Activated CD4-positive, alpha-beta memory T cell treated with anti-CD3 and anti-CD28 coated beads for 36 hours (primary cell): ENCODE measurements at places on chromosomes 13 and 19.

DNA sequence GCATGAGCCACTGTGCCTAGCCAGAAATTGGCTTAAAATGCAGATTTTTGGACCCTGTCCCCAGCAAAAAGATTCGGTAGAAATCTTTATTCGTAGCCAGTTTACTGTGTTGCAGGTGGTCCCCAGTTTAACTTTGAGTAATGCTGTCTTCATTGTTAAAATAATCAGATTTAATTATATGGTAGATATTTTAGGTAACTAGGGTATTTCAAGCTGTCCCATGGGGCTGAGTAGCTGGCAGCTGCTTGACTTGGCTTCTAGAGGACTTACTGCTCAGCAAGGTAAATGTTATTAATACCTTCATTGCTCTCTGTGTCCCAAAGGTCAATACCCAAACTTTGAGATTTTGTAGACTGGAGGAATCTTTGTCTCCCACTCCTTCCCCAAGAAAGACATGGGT lies 21.1 kb downstream of the LSM14A start:
- DNase-seq: no peak

- no peak for DNase-seq
Measured at GRCh38 chr13:112229445-112229844, 146.7 kb upstream of the SPACA7 start.

GRCh38 chr13:101346161-101346560 lies 70.1 kb downstream of the NALCN start:
- DNase-seq: no peak

DNA sequence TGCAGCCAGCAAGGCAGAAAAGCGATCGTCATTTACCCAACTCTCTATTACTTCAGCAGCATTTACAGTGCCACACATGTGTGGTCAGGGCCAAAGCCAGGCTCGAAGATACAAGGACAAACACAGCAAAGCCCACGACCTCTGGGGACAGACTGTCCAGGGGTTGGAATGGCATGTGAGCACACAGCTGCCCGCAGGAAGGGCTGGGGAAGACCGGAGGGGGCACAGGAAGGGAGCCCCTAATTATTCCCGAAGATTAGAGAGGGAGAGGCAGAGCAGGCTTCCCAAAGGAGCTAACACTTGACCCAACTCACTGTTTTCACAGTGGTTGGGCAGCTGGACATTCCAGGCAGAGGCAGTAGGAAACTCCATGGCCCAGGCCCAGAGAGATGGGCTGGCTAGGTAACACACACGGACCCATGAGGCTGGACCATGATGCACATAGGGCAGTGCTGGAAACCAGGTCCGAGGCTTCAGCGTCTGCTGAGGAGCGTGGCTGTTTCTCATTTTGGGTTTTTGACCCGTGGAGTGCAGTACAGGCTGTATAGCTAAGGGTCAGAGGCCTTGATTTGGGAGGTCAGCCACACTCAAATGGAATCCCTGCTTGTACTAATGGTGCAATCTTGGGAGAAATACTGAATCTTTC lies 179.8 kb downstream of the FOXO1 start:
- no peak for DNase-seq

DNA sequence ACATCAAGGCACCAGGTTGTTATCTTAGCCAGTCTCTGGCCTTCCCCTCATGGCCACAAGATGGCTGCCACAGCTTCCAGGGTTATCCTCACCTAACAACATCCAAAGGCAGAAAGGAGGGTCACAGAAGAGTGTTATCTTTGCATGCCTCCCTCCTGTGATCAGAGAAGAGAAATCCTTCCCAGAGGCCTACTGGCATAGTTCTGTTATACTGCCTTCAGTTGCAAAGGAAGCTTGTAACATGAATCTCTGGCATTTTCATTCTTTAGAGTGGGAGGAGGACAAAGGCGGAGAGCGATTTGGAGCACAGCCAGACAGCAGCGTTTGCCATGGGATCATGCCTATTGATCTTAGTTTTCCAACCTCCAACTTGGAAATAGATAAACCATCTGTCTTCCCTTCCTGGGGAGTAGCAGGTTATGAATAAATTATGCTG lies 135.7 kb downstream of the DNAJC15 start:
- DNase-seq: no peak

DNA sequence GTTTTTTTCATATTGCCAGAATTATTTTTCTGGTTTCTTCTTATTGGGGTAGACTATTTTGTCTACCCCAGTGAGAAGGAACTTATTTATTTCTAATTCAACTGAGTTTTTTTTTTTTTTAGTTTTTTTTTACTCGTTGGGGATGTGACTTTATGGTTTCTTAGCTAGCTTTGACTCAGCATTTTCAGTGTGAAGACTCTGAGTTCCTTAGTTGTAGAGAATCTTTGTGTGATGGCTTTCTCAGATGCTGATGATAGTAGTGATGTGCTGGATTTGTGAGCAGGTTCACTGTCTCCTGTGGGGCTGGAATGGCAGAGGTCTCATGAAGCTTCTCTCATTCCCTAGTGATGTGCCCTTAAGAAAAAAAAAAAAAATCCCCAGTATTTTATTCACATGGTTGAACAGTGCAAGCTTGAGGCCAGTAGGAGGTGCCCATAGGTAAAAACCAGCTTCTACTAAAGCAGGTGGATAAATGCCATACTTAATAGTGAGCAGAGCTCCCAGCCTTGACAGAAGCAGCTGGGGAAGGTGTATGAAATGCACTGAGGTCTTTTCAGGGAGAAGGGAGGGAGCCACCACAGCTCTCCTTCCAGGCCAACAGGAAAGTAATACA lies 106.2 kb upstream of the KLF5 start:
- DNase-seq: no peak

DNA sequence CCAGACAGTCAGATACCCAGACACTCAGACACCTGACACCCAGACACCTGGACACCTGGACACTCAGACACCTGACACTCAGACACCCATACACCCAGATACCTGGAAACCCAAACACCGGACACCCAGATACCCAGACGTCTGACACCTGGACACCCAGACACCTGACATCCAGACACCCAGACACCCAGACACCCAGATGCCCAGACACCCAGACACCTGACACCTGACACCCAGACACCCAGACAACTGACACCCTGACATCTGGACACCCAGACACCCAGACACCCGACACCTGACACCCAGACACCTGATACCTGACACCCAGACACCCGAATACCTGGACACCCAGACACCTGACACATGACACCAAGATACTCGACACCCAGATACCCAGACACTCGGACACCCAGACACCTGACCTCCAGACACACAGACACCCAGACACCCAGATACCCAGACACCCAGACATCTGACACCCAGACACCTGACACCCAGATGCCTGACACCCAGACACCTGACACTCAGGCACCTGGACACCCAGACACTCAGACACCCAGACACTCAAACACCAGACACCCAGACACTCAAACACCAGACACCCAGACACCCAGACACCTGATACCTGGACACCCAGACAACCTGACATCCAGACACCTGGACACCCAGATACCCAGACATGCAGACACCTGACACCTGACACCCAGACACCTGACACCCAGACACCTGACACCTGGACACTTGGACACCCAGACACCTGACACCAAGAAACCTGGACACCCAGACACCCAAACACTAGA lies 19.1 kb downstream of the C19orf12 start:
- no peak for DNase-seq

- DNase-seq: no peak
Measured at GRCh38 chr13:114045113-114045735, 71.3 kb upstream of the C13orf46 start.

GRCh38 chr19:49142866-49143335 lies 12.3 kb downstream of the HRC start:
- peak; percentile 85 for DNase-seq

GRCh38 chr13:91934354-91934753 lies 535.9 kb downstream of the GPC5 start:
- DNase-seq: no peak

- DNase-seq: peak; percentile 75
Measured at GRCh38 chr19:13241231-13242104, 91.3 kb downstream of the IER2 start.

GRCh38 chr19:3277649-3278048 lies 53.2 kb downstream of the CELF5 start:
- DNase-seq: no peak

- no peak for DNase-seq
Measured at GRCh38 chr13:27708325-27708724, 84.0 kb upstream of the GSX1 start.

DNA sequence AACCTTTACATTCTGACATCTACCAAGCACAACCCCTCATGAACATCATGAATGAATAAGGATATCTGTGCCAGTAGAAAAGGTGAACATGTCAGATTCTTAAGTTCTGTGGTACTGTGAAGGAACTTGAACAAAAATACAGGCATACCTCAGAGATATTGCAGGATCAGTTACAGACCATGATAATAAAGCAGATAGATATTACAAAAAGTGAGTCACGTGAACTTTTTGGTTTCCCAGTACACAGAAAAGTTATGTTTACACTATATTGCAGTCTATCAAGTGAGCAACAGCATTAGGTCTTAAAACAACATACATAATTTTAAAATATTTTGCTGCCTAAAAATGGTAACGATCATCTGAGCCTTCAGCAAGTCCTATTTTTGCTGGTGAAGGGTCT lies 101.2 kb downstream of the DIAPH3 start:
- DNase-seq: no peak

- DNase-seq: no peak
Measured at GRCh38 chr13:45506811-45507210, 42.1 kb downstream of the COG3 start.

DNA sequence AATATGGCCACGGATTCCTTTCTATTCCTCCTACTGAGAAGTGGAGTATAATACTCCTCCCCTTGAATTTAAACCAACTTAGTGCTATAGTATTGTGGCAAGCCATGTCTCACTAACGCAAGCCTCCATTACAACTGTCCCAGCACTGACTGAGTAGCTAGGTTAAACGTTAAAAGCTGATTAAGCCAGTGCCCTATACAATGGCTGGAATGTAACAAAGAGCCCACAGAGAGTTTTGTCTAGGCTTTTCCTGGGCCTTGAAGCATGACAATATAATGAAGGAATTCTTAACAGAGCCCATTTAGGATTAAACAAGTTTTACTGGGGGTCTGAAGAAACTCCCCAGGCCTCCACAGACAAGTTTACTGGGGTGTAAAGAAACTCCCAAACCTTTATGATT lies 254.5 kb upstream of the DACH1 start:
- no peak for DNase-seq

DNA sequence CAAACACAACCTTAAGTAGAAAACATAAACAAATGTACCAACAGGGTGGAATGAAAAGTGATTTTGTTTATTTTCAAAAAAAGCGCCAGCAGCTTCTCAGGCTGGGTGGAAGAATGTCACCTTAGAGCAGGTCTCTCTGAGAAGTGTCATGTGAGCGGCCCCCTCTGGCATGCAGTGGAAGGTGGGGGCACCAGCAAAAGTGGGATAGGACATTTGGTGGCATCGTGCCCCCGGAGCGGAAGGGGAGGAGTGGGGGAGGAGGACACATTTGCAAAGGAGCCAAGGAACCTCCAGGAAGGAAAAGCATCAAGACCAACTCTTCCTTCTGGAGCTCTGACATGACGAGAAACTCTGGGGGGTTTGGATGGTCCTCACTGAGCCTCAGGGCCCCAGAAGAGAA lies 635.3 kb downstream of the UQCRFS1 start:
- no peak for DNase-seq

DNA sequence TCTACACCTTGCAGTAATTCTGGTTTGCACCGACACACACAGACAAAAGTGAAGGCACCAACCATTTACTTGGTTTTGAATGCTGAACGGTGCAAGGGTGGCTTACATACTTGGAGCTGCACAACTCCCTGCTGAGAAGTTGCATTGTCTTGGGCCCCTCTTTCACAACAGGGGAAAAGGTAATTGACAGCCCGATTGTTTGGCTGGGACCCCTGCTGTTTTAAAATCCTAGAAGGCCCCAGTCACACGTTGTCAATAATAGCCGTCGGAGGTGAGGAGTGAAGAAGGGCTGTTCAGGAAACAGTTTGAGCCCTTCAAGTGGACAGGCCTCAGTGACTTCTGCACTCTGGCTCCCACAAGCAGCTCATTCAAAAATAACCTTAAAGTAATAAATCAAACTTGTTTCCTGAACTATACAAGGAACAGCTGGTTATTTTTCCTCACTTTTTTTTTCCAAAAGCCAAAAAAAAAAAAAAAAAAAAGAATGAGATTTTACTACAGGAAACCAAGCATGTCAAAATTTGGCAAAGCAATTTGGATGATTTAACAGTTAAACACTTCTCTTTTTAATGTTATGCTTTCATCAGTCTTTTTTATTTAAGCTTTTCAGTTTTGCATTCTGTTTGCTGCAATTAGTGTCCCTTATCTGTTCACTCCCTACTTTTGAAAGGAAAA lies 19.0 kb upstream of the SPRY2 start:
- no peak for DNase-seq

DNA sequence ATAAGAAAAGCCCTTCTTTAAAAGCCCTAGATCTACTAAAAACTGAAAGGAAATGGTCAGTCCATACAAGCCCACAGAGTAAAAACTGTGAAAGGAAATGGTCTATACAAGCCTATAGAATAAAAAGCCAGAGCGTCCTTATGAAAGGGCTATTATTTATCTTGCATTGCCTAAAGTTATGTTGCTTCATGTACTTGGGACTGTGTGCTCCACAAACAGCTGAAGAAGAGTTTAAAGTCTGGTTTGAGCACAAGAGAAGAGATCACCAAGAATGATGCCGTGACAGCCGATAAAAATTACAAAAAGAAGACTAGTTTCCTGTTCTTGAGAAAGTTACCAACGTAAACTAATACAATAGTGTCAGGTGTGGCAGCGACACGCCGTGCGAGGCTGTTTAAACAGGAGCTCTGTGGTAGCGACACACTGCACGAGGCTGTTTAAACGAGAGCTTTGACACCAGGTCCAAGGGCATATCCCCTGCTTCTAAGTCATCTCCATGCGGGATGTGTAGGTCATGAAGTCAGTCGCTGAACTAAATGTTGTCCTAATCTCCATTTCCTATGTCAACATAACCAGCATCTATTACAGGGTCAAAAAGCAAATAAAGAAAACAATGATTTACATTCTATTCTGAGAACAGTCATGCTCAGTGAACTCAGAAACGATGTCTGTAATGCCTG lies 24.9 kb downstream of the PCID2 start:
- DNase-seq: no peak

- DNase-seq: no peak
Measured at GRCh38 chr13:45674908-45675307, 27.2 kb upstream of the CBY2 start.

GRCh38 chr19:53432088-53432661 lies 391 bp downstream of the ZNF761 start:
- peak; percentile 44 for DNase-seq
